ENCODE measurements at places on chromosomes 4 and X.

DNA sequence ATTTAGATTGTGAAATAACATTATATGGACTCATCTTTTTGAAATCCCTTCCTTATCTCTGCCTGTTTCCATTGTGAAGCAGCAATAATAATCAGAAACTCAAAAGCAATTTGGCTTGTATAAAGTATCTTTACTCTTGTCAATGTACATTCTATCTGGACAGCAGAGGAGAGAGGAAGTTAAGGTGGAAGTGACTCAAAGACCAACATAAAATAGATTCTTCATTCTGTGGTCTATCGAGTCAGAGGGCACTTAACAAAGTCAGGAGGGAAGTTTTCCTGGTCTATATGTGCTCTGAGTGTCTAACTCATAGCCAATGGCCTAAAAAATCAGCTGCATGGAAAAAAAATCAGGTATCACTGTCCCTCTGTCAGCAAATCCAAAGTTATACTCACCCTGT, 155.5 kb downstream of the EMCN start:
- no peak for DNase-seq

GRCh38 chr4:173530326-173531085, 477 bp upstream of the HAND2 start:
- no peak for DNase-seq

DNA sequence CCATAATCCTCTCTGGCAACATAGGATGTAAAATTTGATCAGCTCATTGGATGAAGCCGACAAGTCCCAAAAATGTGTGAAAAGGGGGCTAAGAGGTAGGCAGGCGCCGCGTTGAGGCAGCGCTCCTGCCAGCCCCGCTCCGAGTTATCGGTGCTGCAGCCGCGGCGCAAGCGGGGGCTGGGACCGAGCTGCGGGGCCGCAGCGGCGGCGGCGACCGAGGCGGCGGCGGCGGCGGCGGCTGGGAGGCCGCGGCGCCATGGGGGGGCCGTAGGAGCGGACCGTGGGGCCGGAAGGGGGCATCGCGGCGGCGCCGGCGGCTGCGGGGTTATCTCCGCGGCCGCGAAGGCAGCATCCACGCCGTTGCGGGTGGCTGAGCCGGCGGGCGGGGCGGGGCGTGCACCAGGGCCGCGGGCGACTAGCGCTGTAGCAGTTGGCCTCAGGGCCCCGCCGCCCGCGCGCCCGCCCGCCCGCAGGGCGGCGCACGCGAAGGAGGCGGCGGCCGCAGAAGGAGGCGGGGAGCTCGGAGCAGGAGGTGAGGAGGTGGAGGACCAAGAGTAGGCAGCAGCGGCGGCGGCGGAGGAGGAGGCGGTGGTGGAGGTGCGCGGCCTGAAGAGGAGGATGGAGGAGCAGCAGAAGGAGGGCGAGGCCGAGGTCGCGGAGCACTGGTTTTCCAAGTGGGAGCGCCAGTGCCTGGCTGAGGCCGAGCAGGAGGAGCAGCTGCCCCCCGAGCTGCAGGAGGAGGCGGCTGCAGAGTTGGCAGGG, 126.0 kb upstream of the CXorf66 start:
- DNase-seq: no peak

DNA sequence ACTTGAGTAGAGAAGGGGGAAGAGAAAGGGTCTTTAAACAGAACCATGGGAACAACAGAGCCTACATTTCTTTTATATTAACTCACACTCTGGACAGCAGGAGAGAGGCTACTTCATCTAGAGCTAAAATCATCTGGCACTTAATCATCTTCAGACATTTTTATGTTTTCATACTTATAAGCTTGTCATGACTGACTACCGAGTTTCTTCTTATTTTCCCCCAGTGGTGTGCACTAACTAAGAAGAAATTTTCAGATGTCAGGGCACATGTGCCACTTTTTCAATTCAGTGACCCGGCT, 11.8 kb upstream of the RTL5 start:
- DNase-seq: no peak

DNA sequence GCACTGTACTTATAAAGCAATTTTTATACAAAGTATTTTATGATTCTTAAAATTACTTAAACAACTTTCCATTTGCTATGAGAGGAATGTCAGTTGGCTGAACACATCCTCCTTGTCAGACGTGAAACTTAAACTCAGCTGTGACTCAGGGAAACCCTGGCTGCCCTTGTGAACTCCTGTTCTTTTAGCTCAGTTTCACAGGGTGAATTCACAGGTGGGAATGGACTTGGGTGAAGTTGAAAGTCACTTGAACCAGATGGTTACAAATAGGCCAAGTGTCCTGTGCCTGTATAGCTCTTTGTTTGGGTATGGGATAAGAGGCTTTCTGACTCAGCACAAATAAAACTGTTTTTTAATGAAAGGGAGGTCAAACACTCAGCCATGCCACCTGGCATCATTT, 67.4 kb upstream of the FAM47B start:
- peak; percentile 37 for DNase-seq

DNA sequence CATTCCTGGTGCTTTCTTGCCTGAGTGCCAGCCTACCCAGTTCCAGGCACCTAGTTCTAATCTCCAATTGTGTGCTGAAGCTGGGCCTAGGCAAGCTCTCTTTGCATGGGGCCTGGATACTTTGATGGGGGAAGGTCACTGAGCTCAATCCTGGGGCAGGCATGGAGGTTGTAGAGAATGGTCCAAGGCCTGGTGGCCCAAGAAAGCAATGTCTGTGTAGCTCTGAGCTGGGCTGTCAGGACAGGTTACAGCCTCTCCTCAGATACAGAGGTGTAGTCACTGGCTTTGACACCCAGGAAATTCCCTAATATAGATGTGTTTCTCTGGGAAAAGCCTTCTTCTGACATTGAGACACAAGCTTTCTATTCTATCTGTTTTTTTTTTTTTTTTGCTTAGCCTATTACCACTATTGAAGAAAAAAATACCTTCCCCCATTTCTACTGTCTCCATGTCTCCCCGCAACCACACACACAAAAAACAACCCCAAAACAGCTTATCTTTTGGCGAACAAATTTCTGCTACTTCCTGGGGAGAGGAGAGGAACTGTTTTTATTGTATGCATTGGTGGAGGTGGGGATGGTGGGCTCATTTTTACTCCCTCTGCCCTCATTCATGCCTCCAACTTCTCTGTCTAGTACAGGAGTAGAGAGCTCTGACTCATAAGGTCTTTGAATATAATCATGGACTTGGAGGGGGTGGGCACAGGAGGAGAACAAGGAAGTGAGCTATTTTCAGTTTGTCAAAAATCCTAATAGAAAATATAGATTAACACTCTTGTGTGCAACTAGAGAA, 66.7 kb upstream of the DHX15 start:
- no peak for DNase-seq

DNA sequence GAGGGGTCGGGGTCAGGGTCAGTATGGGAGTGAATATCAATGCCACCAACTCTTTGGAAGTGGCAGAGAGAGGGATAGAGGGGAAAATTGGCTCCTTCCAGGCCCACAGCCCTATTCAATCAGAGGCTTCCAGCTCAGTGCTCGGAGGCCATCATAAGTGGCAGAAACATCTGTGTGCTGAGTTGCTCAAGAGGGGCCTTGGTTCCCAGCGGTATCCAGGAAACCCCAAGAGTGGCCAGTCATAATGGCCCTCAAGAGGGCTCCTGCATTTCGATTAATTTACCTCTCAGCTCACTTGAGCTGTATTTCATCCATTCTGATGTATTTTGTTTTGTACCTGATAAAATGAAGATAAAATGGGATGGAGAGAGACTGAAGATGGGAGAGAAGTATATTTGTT, 154.3 kb upstream of the EOLA2 start:
- no peak for DNase-seq

DNA sequence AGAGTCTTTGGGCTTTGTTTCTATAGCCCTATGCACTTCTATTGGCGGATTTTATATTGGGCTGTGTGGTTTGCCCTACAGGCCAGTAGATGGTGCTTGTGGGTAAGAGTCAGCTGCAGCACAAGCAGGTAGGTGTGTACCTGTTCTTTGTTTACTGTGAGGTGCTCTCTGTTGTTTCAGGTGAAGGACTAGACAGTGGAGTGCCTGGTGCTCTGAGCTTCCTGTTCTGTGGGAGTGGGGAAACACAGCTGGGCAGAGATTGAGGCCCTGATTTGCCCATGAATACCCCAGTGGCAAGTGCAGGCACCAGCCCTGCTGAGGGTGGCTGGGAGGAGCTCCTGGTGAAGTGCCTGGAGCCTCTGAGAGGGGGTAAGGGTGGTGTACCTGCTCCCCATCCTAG, 26.3 kb upstream of the UCP1 start:
- DNase-seq: no peak

DNA sequence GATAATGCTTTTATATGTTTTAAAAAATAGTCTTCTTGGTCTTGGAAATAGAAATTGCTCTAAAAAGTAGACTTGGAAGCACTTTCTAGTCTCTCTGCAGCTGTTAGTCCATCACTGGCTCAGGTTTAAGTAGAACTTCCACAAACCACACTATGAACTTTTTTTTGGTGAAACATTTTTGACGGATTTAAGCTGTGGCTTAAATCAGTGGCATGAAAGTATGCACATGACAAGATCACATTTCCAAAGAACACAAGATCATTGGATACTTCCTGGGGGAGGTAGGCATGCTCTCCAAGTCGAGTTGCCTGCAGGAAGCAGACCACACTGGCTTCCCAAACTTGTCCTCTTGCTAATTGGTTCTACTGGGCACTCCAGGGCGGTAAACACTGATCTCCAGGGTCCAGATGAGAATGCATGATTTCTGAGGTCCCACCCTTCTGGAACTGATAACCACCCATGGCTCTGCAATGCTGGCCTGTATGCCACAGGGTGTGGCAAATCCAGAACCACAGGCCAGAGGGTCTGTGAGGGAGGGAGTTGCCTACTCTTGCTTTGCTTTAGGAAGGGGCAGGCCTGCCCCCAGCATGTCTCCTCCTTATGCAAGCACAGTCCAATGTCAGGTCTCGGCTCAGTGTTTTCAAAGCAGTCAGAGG, 331.9 kb upstream of the SFRP2 start:
- DNase-seq: no peak

- DNase-seq: no peak
These were observed 352.0 kb downstream of the TRAM1L1 start for GRCh38 chr4:116733370-116733769.

DNA sequence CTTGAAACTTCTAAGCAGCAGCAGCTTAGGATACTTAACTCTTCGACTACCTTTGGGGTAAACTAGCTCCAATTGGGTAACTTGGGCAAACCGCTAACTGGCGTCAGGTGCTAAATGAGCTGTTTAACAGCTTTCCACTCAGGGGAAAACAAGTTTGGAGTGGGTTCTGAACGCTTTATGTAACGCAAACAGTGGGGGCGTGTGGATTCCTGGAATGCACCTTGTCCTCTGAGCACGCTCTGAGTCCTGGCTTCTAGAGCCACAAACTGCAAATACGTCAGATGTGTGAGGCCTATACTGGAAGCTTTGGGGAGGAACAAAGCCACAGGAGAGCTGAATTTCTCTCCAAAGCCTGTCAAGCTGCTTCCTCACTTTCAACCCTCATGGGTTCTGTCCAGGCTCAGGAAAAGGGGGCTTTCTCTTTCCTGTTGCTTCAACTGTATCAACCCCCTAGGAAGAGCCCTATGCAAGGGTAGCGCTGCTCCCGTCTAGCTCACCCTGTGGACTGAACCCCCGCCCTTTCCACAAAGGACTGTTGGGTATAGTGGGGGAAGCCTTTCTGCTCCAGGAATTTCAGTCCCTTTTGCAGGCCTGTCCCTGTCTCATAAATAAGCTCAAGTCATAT, 4.5 kb upstream of the WDR1 start:
- no peak for DNase-seq

- no peak for DNase-seq
These were observed 561 bp downstream of the IRAK1 start for GRCh38 chrX:154019061-154019621.

DNA sequence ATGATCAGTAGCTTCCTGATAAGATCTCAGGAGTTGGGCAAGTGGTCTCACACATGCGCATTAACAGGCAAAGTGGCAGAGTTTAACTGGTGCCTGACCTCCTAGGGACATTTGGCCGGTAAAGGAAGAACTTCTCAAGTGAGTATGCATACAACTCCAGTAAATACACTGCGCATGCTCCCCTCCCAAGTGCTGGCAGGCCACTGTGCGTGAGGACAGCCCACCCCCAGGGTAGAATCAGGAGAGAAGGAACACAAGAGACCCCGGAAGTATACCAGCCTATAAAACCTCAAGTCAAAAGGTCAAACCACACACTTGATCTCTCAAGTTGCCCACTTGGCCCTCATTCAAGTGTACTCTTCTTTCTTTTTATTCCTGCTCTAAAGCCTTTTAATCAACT, 225.5 kb upstream of the ANKRD50 start:
- no peak for DNase-seq

GRCh38 chr4:72546456-72546855, 22.6 kb downstream of the ADAMTS3 start:
- DNase-seq: no peak

DNA sequence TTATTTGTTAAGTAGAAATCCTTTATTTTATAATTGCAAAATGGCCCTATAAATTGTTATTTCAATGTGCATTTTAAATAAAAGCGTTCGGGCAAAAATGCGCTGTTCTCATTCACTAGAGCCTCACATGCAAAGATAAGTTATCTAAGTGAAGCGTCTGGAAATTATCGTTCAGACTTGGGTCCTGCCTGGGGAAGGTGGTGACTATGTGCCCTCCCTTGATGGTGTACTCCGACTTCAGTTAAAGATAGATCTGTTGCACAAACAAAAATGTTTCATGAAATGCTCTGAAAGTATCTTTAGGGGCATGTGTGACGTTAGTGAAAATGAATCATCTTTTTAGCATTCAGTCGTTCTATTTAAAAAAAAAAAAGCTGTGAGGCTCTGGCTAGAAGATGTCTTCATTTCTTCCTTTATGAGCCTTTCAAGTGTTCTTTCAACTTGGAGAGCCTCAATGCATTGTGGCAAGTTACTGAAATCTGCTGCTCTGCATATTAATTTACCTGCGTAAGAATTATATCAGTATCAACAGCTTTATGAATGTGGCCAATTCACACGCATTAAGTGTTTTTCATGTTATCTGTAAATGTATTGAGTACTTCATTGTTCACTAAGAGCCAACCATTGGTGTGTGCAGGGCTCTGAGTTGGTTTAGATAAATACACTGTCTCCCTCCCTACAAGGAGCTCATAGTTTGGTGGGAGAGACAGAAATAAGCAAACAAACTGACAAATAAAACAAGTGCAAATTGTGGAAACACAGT, 83.0 kb downstream of the AFF1 start:
- DNase-seq: no peak

- DNase-seq: no peak
These were observed 3.3 kb upstream of the OCIAD1 start for GRCh38 chr4:48827622-48828021.

DNA sequence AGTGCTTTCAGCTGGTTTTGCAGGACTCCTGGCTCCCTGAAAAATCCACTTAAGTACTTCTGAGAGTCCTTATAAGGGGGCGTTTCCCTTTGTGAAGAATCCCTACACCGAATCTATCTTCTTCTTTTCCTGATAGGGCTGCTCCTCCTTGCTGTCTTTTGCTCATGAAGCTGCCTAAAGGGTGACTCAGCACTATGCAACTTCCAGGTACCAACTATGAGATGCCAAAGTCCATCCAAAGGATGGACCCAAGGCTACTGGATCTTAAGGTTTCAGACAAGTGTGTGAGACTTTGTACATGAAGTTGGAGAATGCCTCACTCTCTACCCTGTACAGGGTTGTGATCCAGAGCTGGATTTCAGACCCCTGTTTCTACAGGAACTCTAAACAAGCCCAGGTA, 485.0 kb upstream of the FAT1 start:
- DNase-seq: no peak

GRCh38 chr4:168886351-168886750, 123.7 kb downstream of the CBR4 start:
- DNase-seq: no peak

GRCh38 chr4:82818664-82819662, 20.4 kb upstream of the SCD5 start:
- no peak for DNase-seq

Measured in fibroblast of the conjunctiva (primary cell).